ENCODE measurements at places on chromosomes 4 and X. TPM values are rescaled to one million over a fixed set of nuclear protein-coding genes. Genes with fewer than 3 reads are reported as not detected.

DNA sequence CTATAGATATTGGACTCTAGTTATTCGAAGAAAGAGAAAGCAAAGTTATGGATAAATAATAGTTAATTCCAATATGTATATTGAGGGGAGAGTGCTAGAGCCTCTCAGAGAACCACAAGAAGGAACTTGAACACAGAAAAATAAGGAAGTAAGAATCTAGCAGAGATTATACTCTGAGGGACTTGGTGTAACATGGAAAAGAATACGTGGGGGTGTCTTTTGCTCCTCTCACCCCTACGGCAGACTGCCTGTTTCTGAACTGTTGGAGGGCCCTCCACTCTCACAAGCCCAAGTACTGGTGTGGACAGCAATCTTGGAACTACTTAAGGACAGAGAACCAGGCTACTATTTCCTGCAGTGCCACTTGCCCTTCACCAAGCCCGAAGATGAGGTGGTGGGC is 1174.4 kb upstream of the PCDH10 start:
- no peak overlapping the region for H3K27ac ChIP-seq
- no peak for DNase-seq
- no peaks in the 10 kb centered on the region for H3K4me1 ChIP-seq
- H3K27me3 ChIP-seq: no peaks in the 10 kb centered on the region
- H3K4me3 ChIP-seq: no peak overlapping the region
- peaks cover 3% of the 10 kb centered on the region for H3K36me3 ChIP-seq

DNA sequence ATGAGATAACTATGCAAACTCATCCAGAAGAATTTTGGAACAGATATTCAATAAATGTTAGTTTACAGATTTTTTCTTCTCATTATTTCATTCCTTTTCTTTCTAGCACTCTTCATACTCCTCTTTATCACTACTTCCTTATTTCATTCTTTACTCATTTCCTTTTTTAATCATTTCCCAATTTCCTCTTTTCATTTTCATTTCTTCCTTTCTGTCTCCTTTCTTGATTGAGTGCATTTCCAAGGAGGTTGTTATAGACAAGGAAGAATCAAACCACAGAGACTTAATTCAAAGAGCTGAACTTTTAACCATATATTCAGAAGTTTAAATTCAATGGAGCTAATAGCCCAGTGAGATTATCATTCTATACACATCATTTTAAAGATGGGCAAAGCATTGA is 600.7 kb downstream of the ARAP2 start:
- H3K4me3 ChIP-seq: no peak overlapping the region
- no peaks in the 10 kb centered on the region for H3K27me3 ChIP-seq
- no peaks in the 10 kb centered on the region for H3K36me3 ChIP-seq
- no peak overlapping the region for H3K27ac ChIP-seq

DNA sequence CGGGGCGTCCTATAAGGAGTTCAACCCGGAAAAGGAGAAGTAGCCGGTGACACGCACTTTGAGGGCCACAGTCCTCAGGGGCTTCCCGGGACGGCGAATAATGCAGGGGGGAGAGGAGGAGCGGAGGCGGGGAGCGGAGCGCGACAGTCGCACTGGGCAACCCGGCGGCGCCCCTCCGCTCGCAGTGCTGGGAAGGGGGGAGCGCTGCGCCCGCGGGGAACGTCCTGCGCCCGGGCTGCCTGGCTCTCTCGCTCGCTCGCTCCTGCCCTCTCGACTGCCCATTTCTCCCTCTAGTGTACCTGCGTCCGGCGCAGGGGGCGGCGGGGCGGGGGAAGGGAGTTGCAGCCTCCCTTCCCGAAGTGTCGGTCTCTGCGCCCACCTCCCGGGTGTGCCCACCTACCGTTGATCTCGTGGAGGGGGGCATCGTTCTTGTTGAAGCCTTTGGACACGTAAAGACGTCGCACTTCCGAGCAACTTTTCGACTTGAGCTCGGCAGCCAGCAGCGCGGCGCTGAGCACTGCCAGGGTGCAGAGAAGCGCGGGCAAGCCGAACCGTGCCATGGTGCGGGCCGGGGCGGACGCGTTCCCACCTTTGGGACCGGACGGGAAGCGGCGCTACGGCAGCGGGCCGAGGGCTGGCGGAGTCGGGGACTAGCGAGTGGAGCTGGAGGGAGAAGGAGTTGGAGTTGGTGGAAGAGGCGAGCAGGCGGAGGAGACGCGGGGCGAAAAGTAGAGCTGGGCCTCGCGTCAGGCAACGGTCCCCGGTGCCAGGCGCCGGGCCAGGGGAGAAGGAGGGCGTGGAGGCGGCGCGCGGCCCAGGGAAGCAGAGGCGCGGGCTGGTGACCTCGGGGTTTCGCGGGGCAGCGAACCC is 648 bp downstream of the GPC4 start:
- no peaks in the 10 kb centered on the region for H3K36me3 ChIP-seq
- H3K27me3 ChIP-seq: peaks cover 52% of the 10 kb centered on the region
- no peak overlapping the region for H3K4me3 ChIP-seq
- H3K4me1 ChIP-seq: peaks cover 7% of the 10 kb centered on the region

DNA sequence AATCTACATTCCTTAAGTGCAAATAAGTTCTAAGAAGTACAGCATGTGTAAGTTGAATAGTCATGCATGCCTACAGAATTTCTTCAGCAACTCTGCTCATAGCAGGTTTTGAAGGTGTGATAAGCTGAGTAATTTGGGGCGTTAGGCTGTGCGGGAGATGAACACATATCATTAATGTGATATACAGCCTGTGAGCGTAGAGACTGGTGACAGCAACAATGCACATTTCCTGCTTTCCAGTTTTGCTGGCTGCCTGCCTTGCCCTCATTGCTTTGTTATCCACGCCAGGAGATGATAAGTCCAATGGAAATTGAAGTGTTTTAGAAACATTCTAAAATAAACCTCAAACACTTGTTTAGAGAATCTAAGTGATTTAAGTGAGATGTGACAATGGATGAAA is 1709.4 kb downstream of the ARAP2 start:
- no peaks in the 10 kb centered on the region for H3K4me1 ChIP-seq
- DNase-seq: no peak
- no peaks in the 10 kb centered on the region for H3K36me3 ChIP-seq
- H3K27ac ChIP-seq: no peak overlapping the region

DNA sequence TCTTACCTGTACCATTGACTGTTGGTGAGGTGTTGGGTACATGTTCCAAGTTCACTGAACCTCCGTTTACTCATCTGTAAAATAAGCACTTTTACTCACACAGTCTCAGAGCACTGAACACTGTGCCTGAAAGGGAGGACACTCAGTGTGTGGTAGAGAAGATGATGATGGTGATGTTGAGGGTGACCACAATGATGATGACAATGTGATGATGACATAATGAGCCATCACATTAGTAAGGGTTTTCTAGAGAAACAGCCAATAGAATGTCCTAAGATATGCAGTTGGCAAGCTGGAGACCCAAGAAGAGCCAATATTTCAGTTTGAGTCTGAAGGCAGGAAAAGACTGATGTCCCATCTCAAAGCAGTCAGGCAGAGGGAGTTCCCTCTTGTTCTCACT is 315.4 kb upstream of the IGFBP7 start:
- H3K27me3 ChIP-seq: no peaks in the 10 kb centered on the region
- no peak overlapping the region for H3K4me3 ChIP-seq
- H3K27ac ChIP-seq: no peak overlapping the region
- no peak for DNase-seq

DNA sequence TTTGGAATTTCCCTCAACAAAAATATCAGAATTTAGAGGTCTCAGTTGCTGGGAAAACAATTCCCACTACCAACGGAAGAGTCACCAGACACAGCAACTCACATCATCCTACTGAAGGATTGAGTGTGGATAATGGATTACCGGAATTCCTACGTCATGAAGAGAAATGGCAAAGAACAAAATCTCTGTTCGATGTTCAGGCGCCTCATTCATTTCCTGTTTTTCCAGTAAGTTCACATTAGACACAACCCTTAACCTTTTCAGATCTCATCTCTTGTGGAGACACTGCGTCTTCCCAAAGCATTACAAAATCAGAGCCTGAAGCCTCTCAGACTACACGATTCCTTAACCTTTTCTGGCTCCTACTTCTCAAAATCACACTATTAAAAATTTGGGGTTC is 58.5 kb upstream of the CPEB2 start:
- no peaks in the 10 kb centered on the region for H3K36me3 ChIP-seq
- H3K4me1 ChIP-seq: no peaks in the 10 kb centered on the region
- no peak overlapping the region for H3K4me3 ChIP-seq
- H3K27me3 ChIP-seq: peaks cover 3% of the 10 kb centered on the region
- no peak overlapping the region for H3K27ac ChIP-seq

GRCh38 chr4:157700898-157701694 is 471.7 kb downstream of the GASK1B start:
- no peaks in the 10 kb centered on the region for H3K4me1 ChIP-seq
- no peak overlapping the region for H3K27ac ChIP-seq

- peak overlapping the region; percentile 80 for H3K27ac ChIP-seq
- DNase-seq: peak; percentile 50
- H3K36me3 ChIP-seq: peaks cover 11% of the 10 kb centered on the region
- H3K4me3 ChIP-seq: no peak overlapping the region
- H3K4me1 ChIP-seq: peaks cover 23% of the 10 kb centered on the region
- H3K27me3 ChIP-seq: no peaks in the 10 kb centered on the region
Measured at GRCh38 chrX:129823115-129823514, 20.6 kb downstream of the ZDHHC9 start.

GRCh38 chr4:108336076-108336475 is 167.3 kb upstream of the LEF1 start:
- DNase-seq: no peak
- no peak overlapping the region for H3K4me3 ChIP-seq
- H3K36me3 ChIP-seq: no peaks in the 10 kb centered on the region
- no peak overlapping the region for H3K27ac ChIP-seq
- H3K4me1 ChIP-seq: no peaks in the 10 kb centered on the region

- H3K4me1 ChIP-seq: no peaks in the 10 kb centered on the region
- peaks cover 6% of the 10 kb centered on the region for H3K27me3 ChIP-seq
- H3K36me3 ChIP-seq: no peaks in the 10 kb centered on the region
- H3K27ac ChIP-seq: no peak overlapping the region
- no peak for DNase-seq
Measured at GRCh38 chrX:15918003-15918402, 63.4 kb upstream of the AP1S2 start.

- H3K36me3 ChIP-seq: no peaks in the 10 kb centered on the region
- DNase-seq: no peak
- no peaks in the 10 kb centered on the region for H3K27me3 ChIP-seq
- peaks cover 2% of the 10 kb centered on the region for H3K4me1 ChIP-seq
Measured at GRCh38 chrX:7202206-7202605, 54.3 kb upstream of the PUDP start.

- H3K27ac ChIP-seq: no peak overlapping the region
- peaks cover 4% of the 10 kb centered on the region for H3K4me1 ChIP-seq
- no peaks in the 10 kb centered on the region for H3K36me3 ChIP-seq
- no peak for DNase-seq
- no peak overlapping the region for H3K4me3 ChIP-seq
- H3K27me3 ChIP-seq: no peaks in the 10 kb centered on the region
Measured at GRCh38 chr4:71253545-71253944, 85.3 kb upstream of the SLC4A4 start.

- H3K4me1 ChIP-seq: no peaks in the 10 kb centered on the region
- no peak overlapping the region for H3K27ac ChIP-seq
- no peaks in the 10 kb centered on the region for H3K27me3 ChIP-seq
Measured at GRCh38 chr4:41155194-41155830, 59.0 kb downstream of the APBB2 start.

DNA sequence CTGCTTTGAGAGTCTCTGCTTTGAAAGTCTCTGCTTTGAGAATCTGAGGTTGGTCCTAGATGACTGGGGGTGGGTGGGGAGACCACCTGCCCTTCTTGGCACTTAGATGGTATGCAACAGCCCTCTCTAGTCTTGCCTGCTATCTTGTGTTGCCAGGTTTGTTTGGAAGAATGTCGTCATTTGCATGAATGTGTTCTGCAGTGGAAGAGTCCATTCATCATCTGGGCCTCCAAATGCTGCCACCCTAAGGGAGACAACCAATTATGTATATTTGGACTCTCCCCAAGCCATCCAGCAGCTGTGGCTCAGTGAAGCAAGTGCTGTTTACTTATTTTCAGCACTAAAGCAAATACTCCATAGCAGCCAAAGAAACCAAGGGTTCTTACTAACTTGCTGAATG is 44.6 kb upstream of the TRPC5OS start:
- no peaks in the 10 kb centered on the region for H3K4me1 ChIP-seq
- no peak overlapping the region for H3K27ac ChIP-seq
- H3K36me3 ChIP-seq: no peaks in the 10 kb centered on the region
- H3K4me3 ChIP-seq: no peak overlapping the region
- H3K27me3 ChIP-seq: no peaks in the 10 kb centered on the region

DNA sequence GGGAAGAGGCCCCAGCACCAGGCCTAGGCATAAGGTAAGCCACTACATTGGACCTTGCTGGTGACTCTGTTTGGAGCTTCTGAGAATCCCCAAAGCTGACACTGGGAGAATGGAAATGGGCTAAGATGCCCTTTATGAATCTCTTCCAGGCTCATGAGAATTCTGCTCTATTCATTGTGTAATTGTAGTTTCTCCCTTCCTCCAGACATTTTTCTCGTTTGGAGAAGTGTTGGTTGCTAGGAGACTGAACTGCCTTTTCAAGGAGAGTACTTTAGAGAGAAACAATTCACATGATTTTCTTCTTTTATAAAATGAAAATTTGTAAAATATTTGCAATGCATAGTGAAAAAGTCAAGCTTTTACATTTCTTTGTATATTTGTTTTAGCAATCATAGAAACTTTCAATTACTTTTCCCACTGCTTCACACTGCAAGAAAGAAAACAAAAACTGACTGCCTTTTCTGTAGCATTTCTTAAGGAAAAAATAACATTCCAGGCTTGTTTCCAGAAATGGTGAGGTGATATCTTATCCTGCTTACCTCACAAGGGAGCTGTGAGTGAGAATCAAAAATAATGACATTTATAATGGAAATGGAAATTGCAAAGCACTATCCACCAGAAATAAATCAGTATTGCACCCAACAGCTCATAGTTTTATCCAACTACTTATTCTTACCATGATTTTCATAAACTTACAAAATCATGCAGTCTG is 24.9 kb upstream of the DCHS2 start:
- H3K4me3 ChIP-seq: no peak overlapping the region
- H3K27ac ChIP-seq: no peak overlapping the region
- no peaks in the 10 kb centered on the region for H3K4me1 ChIP-seq
- no peaks in the 10 kb centered on the region for H3K36me3 ChIP-seq

DNA sequence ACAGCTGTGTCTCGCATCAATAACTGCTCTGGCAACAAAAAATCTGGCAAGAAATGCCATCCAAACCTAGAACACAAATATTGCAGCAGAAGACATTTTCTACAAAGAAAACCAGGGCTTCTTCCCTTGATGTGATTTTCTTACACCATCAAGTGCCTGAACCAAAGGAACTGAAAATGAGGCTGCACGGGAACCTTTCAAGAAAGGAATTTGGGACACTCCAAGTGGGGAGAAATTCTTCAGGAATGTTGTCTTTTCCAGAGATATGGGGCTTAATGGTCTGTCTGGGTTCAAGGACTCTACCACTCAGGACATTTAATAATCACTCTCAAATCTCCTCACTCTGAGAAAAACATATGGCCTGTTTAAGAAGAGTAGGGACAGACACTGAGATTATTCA is 57.6 kb downstream of the PRDM5 start:
- H3K4me3 ChIP-seq: no peak overlapping the region
- DNase-seq: no peak
- H3K4me1 ChIP-seq: no peaks in the 10 kb centered on the region
- H3K27ac ChIP-seq: no peak overlapping the region

GRCh38 chrX:17161991-17162390 is 213.0 kb upstream of the NHS start:
- H3K27ac ChIP-seq: no peak overlapping the region
- no peaks in the 10 kb centered on the region for H3K36me3 ChIP-seq
- H3K4me1 ChIP-seq: no peaks in the 10 kb centered on the region
- no peaks in the 10 kb centered on the region for H3K27me3 ChIP-seq

The COL25A1 gene
- total RNA-seq: not detected

The ZGRF1 gene
- total RNA-seq: 28.9 TPM

The TMEM156 gene
- total RNA-seq: 27.6 TPM

The FHDC1 gene
- 0.15 TPM for total RNA-seq

The EGF gene
- total RNA-seq: not detected

The CFAP47 gene
- not detected for total RNA-seq

Measured in activated CD4-positive, alpha-beta memory T cell treated with anti-CD3 and anti-CD28 coated beads, Interleukin-2, amount 10 ng/mL, durations not matched to agents 7 days and 5 days (primary cell).